ENCODE measurements at places on chromosomes 7 and 10. TPM values are rescaled to one million over a fixed set of nuclear protein-coding genes. Genes with fewer than 3 reads are reported as not detected.
A peak's percentile ranks its signal among the peaks of the same experiment; 100 is the strongest.

CYP26C1 gene
- 0.31 TPM for total RNA-seq

CPA5 gene
- 46.7 TPM for total RNA-seq

KIAA1549 gene
- 8.0 TPM for total RNA-seq

- no peaks in the 10 kb centered on the region for H3K36me3 ChIP-seq
- peak within 1 kb of the TSS; percentile 8 for H3K27ac ChIP-seq
- peak within 1 kb of the TSS; percentile 57 for H3K4me3 ChIP-seq
Observed at GRCh38 chr10:70478191-70479164, at the start of gene PALD1. Gene PALD1 (plus strand): TSS chr10:70478767. CDS start chr10:70525952, 47,185 bp downstream.

All from testis (tissue), 5 donors.